ENCODE measurements at places on chromosomes 6 and 20.
A peak's percentile ranks its signal among the peaks of the same experiment; 100 is the strongest.

DNA sequence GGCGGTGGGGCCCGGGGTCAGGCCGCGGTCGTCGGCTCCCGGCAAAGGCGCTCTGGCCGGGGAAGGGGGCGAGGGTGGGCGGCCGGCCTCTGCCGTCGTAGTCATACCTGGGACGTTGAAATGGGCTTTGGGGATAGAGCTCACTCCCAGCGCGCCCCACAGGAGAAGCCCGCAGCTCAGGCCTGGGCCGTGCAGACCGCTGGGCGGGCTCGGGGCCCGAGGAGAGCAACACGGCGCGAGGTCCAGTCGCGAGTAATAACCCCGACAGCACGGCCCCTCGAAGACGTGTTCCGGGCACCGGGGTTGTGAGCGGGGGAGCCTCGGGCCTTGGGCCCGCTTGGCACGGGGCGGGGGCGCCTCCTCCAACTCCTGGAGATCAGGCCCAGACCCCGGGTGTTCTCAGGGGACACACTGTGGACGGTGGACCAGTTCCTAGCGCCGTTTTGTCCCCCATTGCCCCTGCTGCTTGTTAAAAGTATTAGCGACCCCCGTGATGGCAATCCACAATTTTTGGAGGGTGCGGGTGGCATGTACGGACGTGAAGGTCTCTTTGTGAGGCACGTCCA, 10.9 kb downstream of the FOXC1 start:
- DNase-seq = no peak

- no peak for DNase-seq
Measured at GRCh38 chr6:26173836-26174145, 86.6 kb downstream of the HFE start.

GRCh38 chr20:8670893-8671215, 398.0 kb upstream of the PLCB4 start:
- DNase-seq = peak; percentile 71

GRCh38 chr6:70379473-70380013, 33.8 kb upstream of the FAM135A start:
- no peak for DNase-seq

Measured in cerebellum (tissue), 4 donors.